ENCODE measurements at places on chromosomes 5 and 9.

GRCh38 chr5:84791138-84791537 lies 406.5 kb upstream of the EDIL3 start:
- no peak for DNase-seq

DNA sequence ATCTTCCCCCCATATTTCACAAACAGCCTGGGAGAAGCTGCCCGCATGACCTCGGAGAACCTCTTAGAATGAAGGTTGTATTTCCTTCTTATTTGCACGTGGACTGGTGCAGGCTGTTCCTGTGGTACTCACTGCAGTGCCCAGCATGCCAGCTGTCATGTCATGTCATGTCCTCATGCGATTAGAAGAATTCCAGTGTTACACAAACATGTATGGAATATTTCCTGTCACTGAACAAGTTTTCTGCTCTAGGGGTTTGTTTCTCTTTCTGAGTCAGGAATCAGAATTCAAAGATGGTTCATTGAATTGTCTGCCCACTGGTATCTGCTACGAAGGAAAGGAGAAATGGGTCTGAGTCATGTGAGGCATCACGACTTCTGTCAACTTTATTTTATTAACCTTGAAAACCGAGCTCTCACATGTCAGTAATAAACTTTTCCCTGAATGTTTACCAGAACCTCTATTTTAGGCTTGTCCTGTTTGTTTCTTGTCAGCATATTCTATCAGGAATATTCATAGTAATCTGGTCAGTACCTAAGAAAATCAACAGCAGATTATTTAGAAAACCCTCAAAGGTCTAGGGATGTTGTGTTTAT lies 415.6 kb downstream of the GADD45G start:
- DNase-seq, result no peak

DNA sequence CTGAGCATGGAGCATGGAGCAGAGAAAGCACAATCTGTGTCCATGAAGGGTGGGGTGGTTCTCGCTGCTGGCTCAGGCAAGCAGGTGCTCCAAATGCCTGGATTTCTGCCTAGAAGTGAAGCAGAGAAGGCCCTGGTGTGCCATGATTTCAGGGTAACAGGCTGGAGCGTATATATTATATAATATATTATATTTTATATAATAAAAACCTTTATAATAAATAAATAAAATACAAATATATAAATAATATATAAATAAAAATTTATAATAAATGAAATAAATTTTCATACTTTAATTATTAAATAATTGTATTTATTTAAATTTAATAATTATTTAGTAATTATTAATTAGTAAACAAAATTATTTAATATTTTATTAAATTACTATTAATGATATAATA lies 707.4 kb upstream of the COX7C start:
- DNase-seq, result no peak

DNA sequence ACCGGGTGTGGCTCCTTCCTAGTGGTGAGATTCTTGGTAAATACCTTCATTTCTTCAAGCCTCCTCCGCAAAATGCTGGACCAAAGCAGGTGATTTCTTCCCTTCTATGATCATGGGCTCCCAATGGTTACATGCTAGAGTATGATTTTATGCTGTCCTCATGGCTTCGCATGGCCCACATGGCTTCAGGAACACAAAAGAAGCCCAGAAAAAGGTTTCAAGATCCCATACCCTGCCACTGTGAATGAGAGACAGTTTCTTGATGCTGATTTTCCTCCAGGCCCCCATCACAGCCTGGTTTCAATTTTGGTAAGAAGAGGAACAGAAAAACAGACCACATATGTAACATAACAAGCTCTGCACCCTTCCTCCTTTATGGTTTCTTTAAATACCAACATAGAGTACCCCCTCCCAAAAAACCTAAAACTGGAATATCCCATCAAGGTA lies 2.4 kb upstream of the RXFP3 start:
- no peak for DNase-seq

DNA sequence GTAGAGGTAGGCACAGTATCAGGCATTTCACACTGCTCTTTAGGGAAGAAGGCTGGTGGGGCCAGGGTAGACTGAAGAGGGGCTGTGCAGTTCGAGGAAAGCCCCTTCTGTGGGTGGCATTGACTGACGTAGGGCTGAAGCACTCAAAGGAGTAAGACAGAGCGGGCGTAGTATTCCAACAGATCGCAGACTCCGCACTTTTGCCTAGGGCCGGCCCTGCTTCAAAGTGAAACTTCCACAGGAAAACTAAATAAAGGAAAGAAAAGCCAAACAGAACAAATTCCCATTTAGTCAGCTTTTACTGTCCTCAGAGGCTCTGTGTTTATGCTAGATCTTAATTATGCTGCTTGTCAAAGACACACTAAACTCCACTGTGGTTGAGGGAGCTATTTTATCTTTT lies 493.0 kb upstream of the WWC1 start:
- DNase-seq, result no peak
